Stimulated activated CD4-positive, alpha-beta T cell treated with anti-CD3 and anti-CD28 coated beads, TNF-alpha, amount 100 ng/mL, for 1 hour (primary cell): ENCODE measurements at places on chromosomes 7 and 10.
A peak's percentile ranks its signal among the peaks of the same experiment; 100 is the strongest.

GRCh38 chr7:151433721-151434400, 6.1 kb downstream of the CRYGN start:
- no peak for DNase-seq

GRCh38 chr10:115654961-115655360, 561.8 kb downstream of the ATRNL1 start:
- no peak for DNase-seq

DNA sequence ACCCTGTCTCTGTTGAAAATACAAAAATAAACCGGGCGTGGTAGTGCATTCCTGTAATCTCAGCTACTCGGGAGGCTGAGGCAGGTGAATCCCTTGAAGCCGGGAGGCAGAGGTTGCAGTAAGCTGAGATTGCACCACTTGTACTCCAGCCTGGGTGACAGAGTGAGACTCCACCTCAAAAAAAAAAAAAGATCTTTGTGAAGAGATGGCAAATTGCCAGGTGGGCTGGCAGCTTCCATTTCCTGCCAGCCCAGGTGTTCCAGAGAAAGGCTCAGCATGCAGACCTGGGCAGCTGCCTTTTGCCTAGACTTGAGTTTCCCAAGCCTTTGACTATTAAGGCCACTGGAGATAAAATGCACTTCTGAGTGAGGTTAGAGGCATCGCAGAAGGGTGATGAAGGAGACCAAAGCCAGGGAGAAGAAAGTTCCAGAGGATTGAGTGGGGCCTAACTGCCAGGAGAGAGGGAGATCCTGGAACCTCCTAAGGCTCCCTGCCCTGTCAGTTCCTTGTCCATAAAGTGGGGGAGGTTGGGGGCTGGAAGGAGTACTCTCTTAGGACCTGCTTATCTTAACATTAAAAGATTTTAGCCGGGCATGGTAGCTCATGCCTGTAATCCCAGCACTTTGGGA, 10.0 kb upstream of the DDIT4 start:
- no peak for DNase-seq

GRCh38 chr10:7611909-7612308, 54.9 kb downstream of the ITIH5 start:
- DNase-seq: no peak

GRCh38 chr10:4450169-4450568, 375.8 kb upstream of the AKR1E2 start:
- no peak for DNase-seq

DNA sequence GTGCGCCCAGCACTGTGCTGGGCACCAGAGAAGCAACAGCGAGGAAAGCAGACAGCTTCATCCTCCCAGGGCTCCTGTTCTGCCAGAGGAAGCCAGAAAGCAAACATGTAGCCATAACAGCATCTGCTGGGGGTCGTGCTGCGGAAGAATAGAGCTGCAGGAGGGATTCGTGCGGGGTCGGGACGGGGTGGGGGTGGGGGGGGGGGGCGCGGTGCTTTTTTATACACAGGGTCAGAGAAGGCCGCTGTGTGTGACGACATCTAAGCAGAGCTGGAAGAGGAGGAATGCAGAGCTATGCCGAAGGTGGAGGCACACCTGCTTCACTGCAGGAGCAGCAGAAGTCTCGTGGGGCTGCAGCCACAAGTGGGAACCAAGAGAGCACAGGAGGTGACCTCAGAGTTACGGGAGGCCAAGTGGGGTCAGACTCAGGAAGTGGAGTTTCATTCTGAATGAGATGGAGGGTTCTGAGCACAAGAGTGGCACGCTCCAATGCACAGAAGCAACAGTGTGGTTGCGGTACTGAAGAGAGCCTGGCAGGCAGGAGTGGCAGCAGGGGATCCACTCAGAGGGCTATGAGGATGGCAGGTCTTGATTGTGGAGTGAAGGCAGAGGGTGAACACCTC, 11.1 kb downstream of the PKD1L1 start:
- no peak for DNase-seq

- no peak for DNase-seq
Measured at GRCh38 chr10:30055226-30055662, 4.1 kb downstream of the JCAD start.

DNA sequence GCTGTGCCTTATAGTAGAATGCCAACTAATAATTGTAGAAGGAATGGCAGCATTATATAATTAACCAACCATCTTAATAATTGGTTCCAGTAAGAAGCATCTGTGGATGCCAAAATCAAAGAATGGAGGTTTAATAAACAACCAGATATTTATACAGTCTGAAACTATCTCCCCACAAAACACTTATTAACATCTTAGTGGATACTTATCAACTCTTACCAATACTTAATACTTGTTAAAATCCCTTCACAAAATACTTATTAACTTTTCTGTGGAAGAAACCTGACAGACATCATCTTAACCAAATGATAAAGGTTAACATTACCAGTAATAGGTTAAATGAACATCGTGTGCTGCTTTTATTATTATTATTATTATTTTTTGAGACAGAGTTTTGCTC, 29.1 kb upstream of the FAM107B start:
- no peak for DNase-seq

- no peak for DNase-seq
Measured at GRCh38 chr7:35036361-35037171, 719 bp downstream of the DPY19L1 start.

GRCh38 chr7:150381785-150382122, 2.6 kb downstream of the ZNF775 start:
- no peak for DNase-seq

GRCh38 chr10:109962247-109962646, 38.9 kb upstream of the XPNPEP1 start:
- no peak for DNase-seq

DNA sequence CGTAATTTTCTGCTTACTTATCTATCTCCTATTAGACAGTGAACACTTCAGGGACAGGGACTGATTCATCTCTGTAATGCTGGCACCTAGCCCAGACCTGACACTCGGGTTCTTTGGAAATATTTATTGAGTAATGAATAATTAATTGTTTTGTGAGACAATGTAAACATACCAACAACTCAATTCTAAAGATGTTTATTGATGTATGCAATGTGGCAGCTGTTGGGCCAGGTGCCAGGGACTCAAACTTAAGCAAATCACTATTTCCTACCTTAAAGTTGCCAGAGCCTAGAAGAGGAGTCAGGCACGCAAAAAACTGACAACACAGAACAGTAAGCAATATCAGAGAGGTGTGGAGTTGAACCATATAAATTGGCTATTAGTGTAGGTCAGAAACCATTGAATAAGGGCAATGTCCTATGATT, 63.6 kb upstream of the BMPER start:
- DNase-seq: no peak

DNA sequence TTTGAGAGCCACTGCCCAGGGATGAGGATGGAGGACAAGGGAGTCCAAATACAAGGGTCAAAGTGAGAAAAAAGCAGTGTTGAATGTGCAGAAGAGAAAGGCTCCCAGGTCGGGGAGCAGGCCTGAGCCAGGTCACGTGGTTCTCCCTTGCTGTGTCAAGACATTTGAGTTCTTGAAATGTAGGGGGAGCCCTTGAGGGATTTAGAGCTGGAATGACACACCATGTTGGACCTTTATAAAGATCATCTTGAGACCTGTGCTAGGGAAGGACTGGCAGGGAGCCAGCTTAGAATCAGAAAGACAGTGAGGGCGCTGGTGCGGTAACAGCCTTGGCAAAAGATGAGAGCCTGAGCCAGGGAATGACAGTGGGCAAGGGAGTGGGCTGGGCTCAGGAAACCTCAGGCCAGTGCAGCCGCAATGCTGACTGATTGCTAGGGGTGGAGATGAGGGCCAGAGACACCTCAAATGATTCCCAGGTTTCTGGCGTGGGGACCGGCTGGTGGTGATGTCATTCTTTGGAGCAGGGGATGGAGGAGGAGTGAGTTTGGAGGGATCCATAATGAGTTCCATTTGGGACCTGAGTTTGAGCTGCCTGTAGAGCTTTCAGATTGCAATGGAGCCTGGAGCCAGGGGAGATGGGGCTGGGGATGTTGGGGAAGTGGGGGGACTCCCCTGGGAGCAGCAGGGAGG, 120.1 kb downstream of the PTPN20 start:
- DNase-seq: no peak

DNA sequence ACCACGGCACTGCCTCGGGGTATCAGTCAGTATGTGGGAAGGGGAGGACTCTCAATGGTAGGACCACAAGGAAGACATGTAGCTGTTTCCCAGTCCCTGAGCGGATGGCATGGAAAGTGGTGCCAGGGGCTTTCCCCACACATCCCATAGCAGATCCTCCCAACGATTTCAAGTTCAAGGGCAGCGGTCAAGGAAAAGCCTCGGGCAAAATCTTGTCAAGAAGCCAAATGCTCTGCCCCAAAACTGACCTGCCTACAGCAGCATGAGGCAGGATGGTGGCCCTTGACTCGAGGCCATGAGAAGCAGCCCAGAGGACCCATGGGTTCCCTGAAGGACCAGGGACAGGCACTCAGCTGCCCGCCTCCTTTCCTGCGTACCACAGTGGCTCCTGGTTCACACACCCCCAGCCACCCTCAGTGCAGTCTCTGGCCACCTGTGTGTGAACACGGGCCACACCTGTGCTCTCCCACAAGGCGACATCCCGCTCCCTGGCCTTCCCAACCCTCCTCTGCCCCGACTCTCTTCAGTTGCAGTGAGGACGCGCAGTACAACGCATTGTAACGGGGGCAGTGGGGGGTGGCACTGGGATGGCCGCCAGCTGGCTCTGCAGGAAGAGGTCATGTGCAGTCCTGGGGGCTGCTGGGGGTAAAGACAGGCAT, 43.6 kb downstream of the CTBP2 start:
- no peak for DNase-seq

DNA sequence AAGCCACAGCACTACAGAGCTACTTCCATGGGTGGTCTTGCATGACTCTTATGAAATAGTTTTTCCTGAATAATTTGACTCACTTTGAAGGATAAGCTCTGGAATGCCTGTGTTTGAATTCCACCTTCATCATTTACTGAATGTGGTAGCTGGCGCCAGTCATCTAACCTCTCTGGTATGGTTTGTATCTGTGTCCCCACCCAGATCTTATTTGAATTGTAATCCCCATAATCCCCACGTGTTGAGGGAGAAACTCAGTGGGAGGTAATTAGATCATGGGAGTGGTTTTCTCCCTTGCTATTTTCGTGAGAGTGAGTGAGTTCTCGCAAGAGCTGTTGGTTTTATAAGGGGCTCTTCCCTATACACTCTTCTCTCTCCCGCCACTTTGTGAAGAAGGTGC, 11.2 kb upstream of the SLC13A1 start:
- DNase-seq: no peak

GRCh38 chr10:63935705-63936104, 414.5 kb downstream of the REEP3 start:
- no peak for DNase-seq

GRCh38 chr10:101014966-101015581, 15.5 kb downstream of the LZTS2 start:
- no peak for DNase-seq

DNA sequence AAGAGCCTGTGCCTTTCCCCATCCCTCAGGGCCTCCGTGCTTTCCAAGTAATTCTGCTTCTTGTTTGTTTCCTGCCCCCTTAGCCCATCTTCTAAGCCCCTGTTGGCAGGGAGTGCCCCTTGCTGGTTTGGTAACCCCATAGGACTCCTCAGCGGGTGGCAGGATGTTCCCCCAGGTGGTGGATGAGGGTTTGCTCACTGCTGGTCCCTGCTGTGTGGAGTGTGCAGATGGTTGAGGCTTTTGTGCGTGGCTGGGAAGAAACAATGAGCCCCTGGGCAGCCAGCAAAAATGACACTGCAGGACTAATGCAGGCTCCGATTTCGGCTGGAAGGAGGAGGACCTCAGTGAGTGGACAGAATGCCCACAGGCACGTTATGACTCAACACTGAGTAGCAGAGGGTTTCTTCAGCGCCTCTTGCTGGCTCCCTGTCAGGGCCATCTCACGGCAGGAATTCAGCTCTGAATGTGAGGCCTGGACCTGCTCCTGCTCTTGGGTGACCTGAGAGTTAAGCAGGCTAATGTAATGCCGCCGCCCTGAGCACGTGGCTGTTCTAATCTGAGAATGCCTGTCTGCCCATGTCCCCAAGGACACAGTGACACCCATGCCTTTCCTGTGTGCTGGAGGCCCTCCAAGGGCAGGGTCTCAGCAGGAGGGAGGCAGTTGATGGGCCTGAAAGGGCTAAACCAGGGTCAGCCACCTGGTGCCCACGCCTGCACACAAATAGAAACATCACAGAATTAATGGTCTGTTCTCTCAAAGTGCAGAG, 16.6 kb downstream of the BAG3 start:
- no peak for DNase-seq

DNA sequence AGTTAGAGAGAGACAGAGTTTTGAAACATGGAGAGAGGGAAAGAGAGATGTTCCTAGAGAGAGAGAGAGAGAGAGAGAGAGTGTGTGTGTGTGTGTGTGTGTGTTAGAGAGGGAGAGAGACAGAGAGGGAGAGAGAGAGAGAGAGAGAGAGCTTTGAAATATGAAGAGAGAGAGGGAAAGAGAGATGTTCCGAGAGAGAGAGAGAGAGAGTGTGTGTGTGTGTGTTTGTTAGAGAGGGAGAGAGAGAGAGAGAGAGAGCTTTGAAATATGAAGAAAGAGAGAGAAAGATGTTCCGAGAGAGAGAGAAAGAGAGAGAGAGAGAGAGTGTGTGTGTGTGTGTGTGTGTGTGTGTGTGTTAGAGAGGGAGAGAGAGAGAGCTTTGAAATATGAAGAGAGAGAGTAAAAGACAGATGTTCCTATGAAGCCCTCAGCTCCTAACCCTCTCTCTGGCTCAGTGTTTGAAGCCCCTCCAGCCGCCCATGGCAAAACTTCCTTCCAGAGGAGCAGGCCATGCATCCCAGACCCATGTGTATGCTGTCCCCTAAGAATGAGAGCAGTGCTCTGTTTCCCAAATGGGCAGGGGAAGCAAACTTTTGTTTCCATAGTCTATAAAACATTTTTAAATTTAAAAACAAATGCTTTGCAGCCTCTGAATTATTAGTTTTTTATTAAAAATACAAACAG, 130.9 kb downstream of the KCNMA1 start:
- DNase-seq: no peak

DNA sequence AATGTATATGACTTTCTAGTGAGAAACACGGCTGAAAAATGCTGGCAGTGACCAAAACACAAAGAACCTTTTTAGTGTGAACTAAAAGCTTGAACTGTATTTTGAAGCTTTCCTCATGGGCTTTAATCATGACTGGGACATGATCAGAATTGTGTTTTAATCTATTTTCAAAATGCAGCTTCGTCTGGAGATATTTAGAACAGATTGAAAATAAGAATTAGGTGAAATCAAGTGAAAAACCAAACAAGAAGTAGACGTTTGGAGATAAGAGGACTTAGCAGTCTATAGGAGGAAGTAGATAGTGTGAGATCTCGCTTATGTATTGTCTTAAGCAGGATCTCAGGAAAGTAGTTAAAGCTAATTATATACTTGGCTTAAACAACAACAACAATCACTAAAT, 865.4 kb upstream of the MBL2 start:
- DNase-seq: no peak

GRCh38 chr10:29345144-29345909, 56.5 kb downstream of the LYZL1 start:
- DNase-seq: no peak

- DNase-seq: peak; percentile 17
Measured at GRCh38 chr10:77832238-77832637, 94.3 kb downstream of the DLG5 start.
